Activated naive CD8-positive, alpha-beta T cell treated with anti-CD3 and anti-CD28 coated beads, Interleukin-2, amount 50 U/mL, for 24 hours (primary cell): ENCODE measurements at places on chromosomes 11 and 22.

- DNase-seq: no peak
Measured at GRCh38 chr22:25083807-25084200, 115.9 kb upstream of the CRYBB3 start.

GRCh38 chr22:38865201-38866023 is 6.6 kb downstream of the CBX6 start:
- DNase-seq: no peak

- DNase-seq: peak; percentile 82
Measured at GRCh38 chr22:25235547-25236290, 16.3 kb downstream of the CRYBB2 start.

- no peak for DNase-seq
Measured at GRCh38 chr22:19062139-19062942, 59.9 kb downstream of the DGCR2 start.

GRCh38 chr11:130908770-130909625 is 7.3 kb downstream of the SNX19 start:
- DNase-seq: no peak

GRCh38 chr22:50139843-50140415 is 30.6 kb upstream of the PANX2 start:
- no peak for DNase-seq

DNA sequence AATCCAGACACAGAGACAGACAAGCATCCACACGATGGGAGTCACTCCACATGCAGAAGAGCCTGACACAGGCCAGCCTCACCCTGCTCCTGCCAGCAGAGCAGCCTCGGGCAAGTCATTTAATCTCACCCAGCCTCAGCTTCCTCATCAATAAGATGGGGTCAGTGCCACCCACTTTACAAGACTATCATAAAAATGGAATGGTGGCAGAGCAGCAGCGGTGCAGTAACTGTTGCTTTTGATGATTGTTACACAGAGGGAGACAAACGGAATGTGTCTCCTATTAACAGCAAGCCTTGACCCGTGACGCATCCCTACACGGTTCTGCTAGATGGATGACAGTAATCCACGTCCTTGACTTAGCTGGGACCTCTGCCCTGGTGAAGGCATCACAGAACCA is 26.0 kb upstream of the ARFGAP3 start:
- no peak for DNase-seq

DNA sequence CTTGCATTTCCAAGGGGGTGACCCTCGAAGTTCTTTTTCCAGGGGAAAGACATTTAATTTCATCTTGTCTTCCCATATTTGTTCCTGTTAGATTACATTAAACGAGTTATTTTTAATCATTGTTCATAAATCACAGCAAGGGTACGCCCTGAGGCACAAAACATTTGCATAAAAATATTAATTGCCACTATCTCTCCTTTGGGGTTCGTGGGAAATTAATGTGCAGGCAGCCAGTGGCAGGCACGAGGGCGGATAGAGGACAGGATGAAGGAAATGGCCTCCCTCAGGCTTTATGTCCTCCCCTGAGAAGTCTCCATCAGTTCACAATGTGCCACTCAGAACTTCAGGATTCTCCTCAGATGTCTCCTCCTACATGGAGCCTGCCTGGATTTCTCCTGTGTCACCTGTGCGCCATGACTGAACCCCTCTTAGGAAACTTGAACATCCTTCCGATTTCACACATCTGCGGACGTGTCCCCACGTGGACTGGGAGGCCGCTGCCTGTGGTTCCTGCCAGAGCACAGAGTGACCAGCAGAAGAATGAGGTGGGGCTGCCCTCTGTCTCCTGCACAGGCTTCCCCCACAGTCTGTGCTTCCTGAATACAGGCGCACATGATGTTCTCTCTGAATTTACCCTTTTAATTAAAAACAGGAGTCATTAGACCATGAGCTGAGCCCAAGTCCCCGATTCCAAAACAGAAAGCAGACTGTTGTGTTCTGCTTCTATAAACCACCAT is 1085.9 kb downstream of the TBC1D22A start:
- DNase-seq: no peak

- DNase-seq: no peak
Measured at GRCh38 chr11:87972133-87972532, 203.1 kb downstream of the RAB38 start.

- DNase-seq: no peak
Measured at GRCh38 chr22:45632791-45633515, 38.7 kb upstream of the ATXN10 start.

GRCh38 chr11:67266449-67267187 is at the start of gene GRK2:
TSS of gene GRK2 (plus strand) at chr11:67266473. CDS start at chr11:67266700, 227 bp downstream.
- DNase-seq: no peak

DNA sequence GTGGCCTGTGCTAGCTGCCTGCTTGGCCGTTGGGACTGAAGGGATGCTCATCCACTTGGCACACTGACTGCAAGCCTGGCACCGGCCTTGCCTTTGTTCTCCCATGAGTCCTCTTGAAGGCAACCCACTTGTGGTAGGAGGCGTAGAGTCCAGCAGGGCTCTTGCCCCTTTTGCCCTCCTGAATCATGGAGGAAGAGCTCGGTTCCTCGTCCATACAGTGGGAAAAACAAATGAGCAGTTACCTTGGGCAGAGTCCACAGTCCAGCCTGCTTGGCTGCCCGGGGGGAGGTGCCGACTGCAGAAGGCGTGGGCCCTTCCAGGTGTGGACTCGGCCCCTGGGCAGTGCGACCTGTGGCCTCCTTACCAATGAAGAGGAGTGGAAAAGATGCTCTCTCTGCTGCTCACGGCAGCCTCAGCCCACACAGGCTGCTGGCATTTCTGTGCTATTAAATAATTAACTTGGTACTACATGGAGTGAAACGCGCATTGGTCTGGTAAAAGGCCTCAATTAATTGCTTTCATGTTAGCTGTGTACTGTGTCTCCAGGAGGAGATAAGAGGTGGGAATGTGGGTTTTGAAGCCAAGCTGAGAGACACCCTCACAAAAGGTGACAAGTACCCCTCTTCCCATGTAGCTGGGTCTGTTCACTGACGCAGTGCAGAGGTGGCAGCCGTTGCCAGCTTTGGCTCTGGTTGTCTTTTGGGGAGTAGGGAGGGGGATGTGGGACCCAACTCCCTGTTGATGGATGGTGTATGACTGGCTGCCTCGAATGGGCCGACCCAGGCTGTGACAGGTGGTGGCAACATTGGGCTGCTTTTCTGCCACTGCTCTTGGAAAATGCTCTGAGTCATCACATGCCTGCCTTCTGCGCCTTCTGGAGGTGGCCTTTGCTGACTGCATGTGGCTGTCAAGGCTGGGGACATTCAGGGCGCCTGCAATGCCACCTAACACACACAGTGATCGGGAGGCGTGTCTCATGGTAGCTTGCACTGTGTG is 26.8 kb upstream of the B3GAT1 start:
- no peak for DNase-seq

- no peak for DNase-seq
Measured at GRCh38 chr11:112613051-112613972, 347.9 kb upstream of the NCAM1 start.

DNA sequence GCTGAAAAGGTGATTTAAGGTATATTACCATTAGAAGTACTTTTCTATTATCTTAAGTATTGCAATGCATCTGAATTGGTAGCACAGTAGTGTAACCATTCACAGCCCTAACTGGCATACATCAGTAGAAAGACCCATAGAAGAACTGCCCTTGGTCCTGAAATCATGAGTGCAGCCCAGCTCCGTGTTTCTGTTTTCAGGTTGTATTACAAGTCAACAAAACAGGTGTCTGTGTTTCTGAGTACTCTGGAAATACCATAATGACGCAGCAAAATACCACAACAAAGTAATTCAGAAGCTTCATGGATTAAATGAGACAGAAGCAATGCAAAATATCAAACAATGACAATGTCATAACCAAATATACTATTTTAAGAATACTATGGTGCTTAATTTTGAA is 226.3 kb downstream of the OPCML start:
- DNase-seq: no peak

- no peak for DNase-seq
Measured at GRCh38 chr11:74048993-74049392, 40.1 kb upstream of the UCP3 start.

DNA sequence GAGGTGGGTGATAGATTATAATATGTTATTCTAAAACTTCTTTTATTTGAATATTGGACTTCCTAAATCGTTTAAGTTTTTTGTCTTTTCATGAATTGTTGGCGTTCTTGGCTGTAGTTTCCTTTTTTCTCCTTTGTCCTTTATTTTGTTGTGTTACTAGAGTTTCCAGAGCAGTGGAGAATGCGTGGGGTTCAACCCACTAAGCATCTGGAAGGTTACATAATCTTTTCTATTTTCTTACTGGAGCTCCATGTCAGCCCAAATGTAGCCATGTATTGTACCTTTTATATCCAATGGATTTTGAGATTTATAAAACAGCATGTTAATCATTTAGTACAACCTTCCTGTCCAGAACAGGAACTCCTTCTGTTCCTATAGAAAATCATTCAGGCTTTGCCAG is 63.2 kb downstream of the PPP6R3 start:
- no peak for DNase-seq

- no peak for DNase-seq
Measured at GRCh38 chr11:124897674-124898262, at the start of gene ROBO4. TSS of gene ROBO4 (minus strand) at chr11:124897865. CDS start at chr11:124897795, 70 bp downstream.

- no peak for DNase-seq
Measured at GRCh38 chr11:11806586-11806985, 35.2 kb upstream of the USP47 start.

- no peak for DNase-seq
Measured at GRCh38 chr11:15016200-15016599, 44.0 kb upstream of the CALCA start.

DNA sequence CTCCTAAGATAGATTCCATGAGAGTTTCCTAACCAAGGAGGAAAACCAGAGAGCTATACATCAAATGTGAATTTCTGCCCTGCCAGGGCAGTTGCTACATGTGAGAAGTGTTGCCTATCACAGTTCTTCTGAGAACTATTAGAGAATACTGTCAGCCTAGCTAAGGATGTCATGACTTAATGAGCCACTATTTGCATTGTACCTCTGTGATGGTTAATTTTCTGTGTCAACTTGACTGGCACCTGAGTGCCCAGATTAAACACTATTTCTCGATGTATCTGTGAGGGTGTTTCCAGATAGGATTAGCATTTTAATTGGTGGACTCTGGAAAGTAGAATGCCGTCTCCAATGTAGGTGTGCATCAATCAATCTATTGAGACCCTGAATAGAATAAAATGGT is 1.7 kb upstream of the TCN1 start:
- DNase-seq: no peak

- no peak for DNase-seq
Measured at GRCh38 chr22:49227670-49228069, 600.0 kb downstream of the BRD1 start.

GRCh38 chr11:2301631-2302305 is at the start of the genes C11orf21 and TSPAN32:
TSS of gene C11orf21 (minus strand) at chr11:2301918. CDS start at chr11:2301808, 110 bp downstream.
TSS of gene TSPAN32 (plus strand) at chr11:2302013. CDS start at chr11:2302150, 137 bp downstream.
- peak; percentile 69 for DNase-seq

DNA sequence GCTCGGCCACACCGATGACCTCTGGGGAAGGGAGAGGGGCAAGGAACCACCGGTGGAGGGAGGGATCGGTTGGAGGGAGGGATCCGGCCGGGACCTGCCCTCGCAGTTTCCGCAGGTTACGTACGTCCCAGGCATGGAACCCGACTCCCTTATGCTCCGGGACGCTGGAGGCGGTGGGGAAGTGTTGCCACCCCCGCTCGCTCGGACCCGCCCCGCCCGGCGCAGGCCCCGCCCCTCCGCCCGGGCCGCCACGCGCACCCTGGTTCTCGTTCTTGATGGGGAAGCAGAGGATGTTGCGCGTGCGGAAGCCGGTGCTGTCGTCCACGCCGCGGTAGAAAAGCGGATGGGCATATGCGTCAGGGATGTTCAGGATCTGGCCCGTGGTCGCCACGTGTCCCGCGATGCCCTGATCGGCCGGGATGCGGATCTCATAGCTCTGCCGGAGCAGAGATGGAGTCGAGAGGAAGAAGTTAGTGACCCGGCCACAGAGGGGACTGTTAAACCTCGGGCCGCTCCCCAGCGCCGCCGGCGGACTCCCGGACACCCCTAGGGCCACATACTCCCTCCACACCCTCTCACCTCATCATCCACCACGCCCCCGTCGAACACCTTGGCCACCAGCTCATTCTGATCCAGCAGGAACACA is 89.8 kb downstream of the PDE2A start:
- DNase-seq: peak; percentile 42
